NCI-H510A (cell line): ENCODE measurements at places on chromosomes 7 and 10.

DNA sequence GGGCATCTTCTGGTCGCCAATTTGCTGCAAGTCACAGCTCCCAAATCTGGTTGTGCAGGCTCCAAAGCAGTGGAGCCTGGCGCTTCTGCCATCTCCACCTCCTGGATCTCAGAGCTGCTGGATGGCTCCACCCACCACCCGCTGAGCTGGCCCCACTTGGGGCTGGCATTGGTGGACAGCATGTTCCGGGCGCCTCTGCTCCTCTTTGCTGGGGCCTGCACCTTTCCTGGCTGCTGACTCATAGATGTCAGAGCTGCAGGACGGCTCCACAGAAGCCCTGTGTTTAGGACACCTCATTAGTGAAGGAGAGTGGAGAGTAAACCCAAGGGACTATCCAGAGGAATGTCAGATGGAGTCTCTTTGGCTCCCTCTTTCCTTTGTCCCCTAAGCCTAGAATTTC lies 27.4 kb downstream of the MAPK8 start:
- no peak for DNase-seq

DNA sequence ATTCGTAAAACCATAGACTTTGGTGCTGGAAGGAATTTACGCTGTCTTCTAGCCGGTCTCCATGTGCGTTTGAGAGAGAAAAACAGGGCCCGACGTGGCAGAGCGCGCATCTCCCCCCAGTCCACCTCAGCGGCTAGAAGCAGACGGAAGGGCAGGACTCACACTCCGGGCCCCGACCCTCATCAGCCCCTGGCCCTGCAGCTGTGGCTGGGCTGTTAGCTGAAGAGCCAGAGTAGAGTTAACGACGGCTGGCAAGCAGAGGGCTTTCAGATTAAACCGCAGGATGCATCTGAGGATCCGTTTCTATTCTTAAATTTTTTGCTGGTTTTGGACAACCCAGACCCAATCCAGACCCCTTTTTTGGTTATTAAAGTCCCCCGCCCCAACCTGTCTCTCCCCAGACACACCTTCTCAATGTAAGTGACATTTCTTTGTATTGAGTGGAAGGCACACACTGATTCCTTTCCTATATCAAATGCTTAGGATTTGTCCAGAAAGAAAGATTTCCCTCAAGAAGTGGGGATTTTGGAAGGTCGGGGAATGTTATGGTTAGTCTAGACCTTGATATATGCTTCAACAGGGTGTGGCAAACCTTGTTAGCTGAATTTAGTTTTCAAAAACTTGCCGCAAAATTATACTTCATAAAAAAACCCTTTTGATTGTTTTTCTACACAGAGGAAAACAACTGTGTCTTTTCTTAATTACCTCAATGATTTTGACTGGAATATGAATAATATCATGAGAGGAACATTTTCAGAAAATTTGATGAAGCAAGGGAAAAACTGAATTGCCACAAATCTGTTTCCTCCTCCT lies 1.7 kb upstream of the TBX20 start:
- no peak for DNase-seq

- DNase-seq, result no peak
Observed at GRCh38 chr7:55200441-55200840, 164.7 kb upstream of the LANCL2 start.

GRCh38 chr7:30994206-30995100 lies 30.7 kb downstream of the GHRHR start:
- no peak for DNase-seq

- DNase-seq, result no peak
Observed at GRCh38 chr7:15239801-15240200, 322.0 kb downstream of the AGMO start.

- DNase-seq, result no peak
Observed at GRCh38 chr7:155846936-155847335, 34.7 kb upstream of the SHH start.
